ENCODE measurements at places on chromosomes 13 and 19. TPM values are rescaled to one million over a fixed set of nuclear protein-coding genes. Genes with fewer than 3 reads are reported as not detected.

ZNF850 gene
- 0.35 TPM for total RNA-seq

SCN1B gene
- 11.3 TPM for total RNA-seq

ADGRE2 gene
- 1.7 TPM for total RNA-seq

ZNF626 gene
- total RNA-seq = 12.9 TPM

GIPC3 gene
- under 0.01 TPM for total RNA-seq

LRRC25 gene
- not detected for total RNA-seq

LDLR gene
- 327 TPM for total RNA-seq
